ENCODE measurements at places on chromosomes 2 and 18.

DNA sequence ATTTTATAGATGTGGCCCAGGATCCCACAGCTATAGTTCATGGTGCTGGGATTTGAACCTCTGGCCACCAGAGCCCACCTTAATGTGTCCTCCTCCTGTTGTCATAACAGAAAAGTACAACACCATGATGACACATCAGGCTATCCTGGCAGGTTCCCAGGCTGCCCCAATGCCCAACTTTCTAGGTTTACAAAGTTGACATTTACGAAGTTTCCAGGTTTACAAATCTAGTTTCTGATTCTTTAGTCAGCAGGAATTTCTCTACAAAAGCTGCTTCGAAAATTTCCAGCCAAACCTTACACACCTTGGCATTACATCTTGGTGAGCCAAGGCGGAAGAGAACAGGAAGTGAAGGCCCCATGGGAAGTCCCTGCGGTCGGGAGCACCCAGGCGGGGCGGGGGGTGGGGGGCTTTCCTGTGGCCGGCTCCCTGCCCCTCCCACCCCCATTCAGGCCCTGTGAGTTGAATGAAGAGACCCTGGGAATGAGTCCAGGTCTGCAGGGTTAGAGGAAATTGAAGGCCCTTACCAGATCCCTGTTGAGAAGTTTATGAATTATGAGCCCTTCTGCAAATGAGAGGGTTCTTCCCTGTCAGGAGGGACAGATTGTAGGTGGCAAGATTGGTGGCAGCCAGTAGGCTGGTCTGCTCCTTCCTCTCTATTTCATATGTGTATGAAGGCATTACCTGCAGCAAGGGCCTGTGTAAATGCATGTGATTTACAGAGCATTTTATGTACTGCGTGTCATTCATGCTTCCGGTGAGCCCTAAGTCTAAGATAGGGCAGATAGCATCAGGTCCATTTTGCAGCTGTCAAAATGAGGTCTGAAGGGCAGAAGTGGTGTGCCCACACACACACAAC is 11.1 kb upstream of the IL1RN start:
- no peak for DNase-seq

GRCh38 chr18:45518311-45519155 is 96.7 kb upstream of the SLC14A2 start:
- DNase-seq: no peak

- DNase-seq: no peak
These were observed 31.2 kb downstream of the GULP1 start for GRCh38 chr2:188322569-188323551.

DNA sequence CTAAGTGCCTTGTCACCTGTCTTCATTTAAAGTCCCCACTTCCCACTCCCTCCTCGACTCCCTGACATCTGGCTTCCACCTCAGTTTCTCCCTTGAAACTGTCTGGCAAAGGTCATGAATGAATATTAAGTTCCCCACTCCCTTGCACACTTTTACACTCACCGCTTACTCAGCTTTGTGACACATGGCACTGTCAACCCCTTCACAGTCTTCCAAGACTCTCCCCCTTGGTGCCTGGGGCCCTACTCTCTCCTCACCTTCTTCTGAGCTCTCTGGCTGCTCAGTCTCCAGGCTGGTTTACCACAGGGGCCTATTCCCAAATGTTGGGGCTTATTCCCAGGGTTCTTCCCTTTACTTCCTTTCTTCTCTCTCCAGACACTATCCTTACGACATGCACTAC is 17.9 kb upstream of the PTPN4 start:
- no peak for DNase-seq

- DNase-seq: no peak
These were observed 30.6 kb upstream of the CYP1B1 start for GRCh38 chr2:38106405-38107094.

DNA sequence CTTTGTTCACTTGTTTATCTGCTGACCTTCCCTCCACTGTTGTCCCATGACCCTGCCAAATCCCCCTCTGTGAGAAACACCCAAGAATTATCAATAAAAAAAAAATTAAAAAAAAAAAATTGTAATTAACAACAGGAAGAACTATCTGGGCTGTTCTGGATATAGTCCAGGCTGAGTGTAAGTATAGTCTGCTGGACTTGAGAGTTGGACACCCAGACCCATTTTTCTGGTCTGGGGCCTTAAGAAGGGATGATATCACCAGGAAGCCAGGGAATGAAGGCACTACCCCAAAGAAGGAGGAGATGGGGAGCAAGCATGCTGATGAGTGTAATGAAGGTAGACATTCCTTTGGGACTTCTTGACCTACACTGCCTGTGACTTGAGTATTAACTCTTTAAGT is 72.1 kb upstream of the ZFP36L2 start:
- no peak for DNase-seq

- no peak for DNase-seq
These were observed 104.3 kb downstream of the FAM210A start for GRCh38 chr18:13621886-13622619.

- DNase-seq: no peak
These were observed 178.8 kb upstream of the NXPH2 start for GRCh38 chr2:138959031-138959430.

DNA sequence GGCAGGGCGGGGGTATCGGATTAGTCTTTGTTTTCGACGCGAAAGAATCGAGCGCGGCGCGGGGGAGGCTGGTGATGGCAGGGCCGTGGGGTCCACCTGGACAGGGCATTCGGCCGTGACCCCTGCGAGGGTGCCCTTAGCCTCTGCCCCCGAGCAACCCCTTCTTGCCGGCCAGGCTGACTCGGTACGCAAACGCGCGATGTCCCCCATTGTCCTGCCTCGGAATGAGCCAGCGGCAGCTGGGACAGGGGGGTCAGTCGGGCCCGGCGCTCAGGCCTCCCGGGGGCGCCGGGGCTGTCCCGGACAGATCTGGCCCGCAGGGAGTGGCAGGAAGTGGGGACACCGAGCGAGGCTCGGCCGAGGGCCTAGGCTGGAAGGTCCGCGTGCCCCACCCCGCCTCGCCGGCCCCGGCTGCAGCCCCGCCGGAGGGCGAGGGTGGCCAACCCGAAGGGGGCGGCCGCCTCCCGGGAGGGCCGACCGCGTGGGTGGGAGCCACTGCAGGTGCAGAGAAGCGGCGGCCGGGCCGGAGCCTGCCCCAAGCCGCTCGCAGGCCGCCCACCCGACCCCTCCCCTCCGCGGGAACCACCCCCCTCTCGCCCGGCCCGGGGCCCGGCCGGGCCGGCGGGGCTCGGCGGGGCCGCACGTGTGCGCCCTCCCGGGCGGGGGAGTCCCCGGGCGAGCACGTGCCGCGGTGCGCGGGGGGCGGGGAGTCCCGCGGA is at the start of gene TET3:
TET3 (plus strand) TSS at position 708 of the 719 bp plus-strand sequence. CDS start 1,494 bp downstream, outside the sequence.
- DNase-seq: peak; percentile 75

DNA sequence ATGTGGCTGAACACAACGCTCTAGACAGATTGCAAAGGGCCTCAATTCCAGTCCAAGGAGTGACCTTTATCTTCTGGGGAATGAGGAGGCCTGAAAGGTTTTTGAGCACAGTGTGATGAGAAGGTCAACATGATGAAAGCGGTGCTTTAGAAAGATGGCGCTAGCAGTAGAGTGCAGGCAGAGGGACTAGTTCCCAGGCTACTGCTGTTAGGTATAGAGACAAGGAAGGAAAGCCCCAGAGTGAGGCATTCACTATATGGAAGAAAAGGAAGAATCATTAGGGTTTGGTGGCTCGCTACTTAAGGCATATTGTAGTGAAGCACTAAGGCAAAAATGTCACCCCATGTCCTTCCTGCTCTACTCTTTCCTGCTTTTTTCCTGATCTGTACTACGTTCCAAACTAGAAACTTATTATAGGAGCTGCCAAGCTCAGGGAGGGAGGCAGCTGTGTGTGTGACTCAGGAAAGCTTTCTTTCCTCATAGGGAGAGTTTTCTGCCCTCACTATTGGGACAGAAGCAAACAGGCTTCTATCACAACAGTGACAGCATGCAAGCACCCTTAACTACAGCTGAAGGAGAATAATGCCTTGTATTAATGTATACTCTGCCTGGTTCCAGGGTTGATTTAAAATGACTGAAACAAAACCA is 160.8 kb upstream of the CAVIN2 start:
- DNase-seq: no peak

- DNase-seq: no peak
These were observed 444 bp upstream of the MMADHC start for GRCh38 chr2:149587950-149588487.

- no peak for DNase-seq
These were observed 152.6 kb downstream of the LDLRAD4 start for GRCh38 chr18:13370995-13371625.

DNA sequence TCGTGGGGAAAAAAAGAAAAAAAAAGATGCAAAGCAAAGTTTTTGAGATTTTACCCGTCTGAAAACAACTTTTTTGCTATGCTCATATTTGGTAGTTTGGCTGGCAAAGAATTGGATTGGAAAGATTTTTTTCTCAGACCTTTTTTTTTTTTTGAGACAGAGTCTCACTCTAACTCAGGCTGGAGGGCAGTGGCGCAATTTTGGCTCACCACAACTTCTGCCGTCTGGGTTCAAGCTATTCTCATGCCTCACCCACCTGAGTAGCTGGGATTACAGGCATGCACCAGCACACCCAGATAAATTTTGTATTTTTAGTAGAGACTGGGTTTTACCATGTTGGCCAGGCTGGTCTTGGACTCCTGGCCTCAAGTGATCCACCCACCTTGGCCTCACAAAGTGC is 56.3 kb upstream of the TANC1 start:
- no peak for DNase-seq

- no peak for DNase-seq
These were observed 145.1 kb downstream of the QPCT start for GRCh38 chr2:37489536-37489935.

Measured in lower lobe of right lung (tissue), 2 donors.